ENCODE measurements at places on chromosomes 5 and 9. TPM values are rescaled to one million over a fixed set of nuclear protein-coding genes. Genes with fewer than 3 reads are reported as not detected.

CD74 gene
- total RNA-seq: 341 TPM

CKMT2 gene
- total RNA-seq: not detected

IFNK gene
- total RNA-seq: not detected

HRH2 gene
- 26.8 TPM for total RNA-seq

CFAP157 gene
- not detected for total RNA-seq

Data from activated naive CD8-positive, alpha-beta T cell treated with anti-CD3 and anti-CD28 coated beads, Interleukin-2, amount 10 ng/mL, durations not matched to agents 7 days and 5 days (primary cell).